ENCODE measurements at places on chromosomes 3 and 15.

GRCh38 chr15:74350295-74351275, 16.9 kb downstream of the CYP11A1 start:
- no peak for DNase-seq

DNA sequence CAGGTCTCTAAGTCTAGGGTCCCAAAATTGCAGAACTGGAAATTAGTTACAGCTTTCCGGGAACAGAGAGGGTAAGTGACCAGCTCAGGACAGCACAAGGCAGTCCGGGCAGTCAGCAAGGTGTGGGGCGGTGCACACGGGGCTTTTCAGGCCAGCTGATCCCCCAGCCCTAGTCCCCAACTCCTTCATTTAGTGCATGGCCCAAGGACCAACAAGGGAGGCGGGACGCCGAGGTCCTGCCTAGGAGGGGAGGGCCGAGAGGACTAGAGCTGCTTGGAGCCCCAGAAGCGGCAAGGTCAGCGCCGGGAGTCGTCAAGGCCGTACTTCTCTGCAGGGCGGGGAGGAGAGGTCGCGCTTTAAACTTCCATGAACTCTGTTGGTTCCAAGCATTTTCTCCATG, 2.0 kb upstream of the PDE8A start:
- no peak for DNase-seq

DNA sequence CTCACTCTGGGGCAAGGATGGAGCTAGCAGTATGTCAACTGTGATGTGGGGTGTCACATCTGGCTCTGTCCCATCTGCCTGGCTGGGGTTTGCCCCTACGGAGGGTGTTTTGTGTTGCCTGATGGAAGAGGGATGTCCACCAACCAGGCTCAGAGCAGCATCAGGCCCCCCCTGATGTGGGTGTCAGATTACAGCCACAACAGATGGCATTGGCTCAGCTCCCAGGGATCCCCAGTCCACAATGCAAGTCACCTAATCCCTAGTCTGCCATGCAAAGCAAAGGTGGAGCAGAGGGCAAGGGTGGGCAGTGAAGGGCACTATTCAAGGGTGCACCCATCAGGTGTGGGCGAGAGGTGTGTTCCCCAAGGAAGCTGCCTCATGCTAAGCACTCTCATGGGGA, 48.9 kb upstream of the AMOTL2 start:
- DNase-seq, result no peak

DNA sequence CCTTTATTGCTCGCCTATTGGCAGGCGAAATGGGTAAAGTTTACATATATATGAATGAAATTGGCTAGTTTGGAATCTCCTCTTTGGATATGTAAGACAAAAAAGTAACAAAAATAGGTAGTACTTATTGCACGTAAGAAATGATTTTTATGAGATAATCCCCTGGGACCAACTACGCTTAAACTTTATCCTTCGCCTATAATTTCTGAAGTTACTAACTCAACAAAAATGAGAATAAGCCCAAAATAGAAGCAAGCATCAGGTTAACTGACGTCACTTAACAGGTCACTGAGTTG, 438 bp upstream of the SLC49A4 start:
- no peak for DNase-seq

GRCh38 chr15:61314427-61314826, 85.3 kb upstream of the RORA start:
- no peak for DNase-seq

- peak; percentile 24 for DNase-seq
These were observed 10.5 kb upstream of the TM4SF18 start for GRCh38 chr3:149343951-149344350.

DNA sequence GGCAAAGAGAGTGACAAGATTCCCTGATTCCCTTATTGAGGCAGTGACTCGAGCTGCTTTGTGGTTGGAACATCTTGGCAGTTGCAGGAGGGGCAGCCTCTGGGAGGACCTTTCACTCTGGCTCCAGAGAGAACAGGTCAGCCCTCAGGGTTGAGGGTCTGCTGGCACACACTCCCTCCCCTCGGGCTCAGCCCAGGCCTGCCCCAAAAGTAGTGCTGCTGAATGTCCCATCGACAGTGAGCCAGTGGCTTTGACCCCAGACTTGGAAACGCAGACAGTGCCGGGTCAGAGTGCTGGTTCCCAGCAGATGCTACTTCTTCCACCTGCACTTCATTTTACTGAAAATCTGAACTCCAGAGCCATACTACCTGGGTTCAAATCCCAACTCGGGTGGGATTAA, 25.6 kb upstream of the ATP2B2 start:
- DNase-seq, result no peak

- no peak for DNase-seq
These were observed 1.0 kb downstream of the HYAL1 start for GRCh38 chr3:50302095-50303012.

DNA sequence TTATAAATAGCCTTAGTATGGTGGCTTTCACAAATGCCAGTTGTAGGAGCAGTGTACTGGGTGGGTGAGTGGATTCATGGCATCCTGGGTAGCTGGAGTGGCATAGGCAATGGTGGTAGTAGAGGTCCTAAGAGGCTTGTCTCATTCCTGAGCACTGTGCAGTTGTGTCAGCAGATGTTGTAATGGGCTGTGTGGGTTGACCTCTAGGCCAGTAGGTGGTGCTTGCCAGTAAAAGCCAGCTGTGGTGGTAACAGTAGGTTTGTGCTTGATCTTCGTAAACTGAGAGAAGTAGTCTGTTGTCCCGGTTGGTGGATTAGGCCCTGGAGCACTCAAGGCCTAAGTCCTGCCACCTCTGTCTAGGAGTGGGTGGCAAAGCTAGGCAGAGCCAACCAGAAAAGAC, 149.7 kb upstream of the SUCLG2 start:
- no peak for DNase-seq

Data from hematopoietic multipotent progenitor cell treated with erythropoietin and hydrocortisone succinate and interleukin-3 and kit ligand, for 8 days (in vitro differentiated cells).